Stimulated activated CD4-positive, alpha-beta T cell treated with anti-CD3 and anti-CD28 coated beads, Interleukin-1b, Interleukin-23, amount 100 ng/mL, for 24 hours (primary cell): ENCODE measurements at places on chromosomes 16 and 17.

GRCh38 chr17:29129731-29130130, 50.5 kb downstream of the MYO18A start:
- no peak for DNase-seq

DNA sequence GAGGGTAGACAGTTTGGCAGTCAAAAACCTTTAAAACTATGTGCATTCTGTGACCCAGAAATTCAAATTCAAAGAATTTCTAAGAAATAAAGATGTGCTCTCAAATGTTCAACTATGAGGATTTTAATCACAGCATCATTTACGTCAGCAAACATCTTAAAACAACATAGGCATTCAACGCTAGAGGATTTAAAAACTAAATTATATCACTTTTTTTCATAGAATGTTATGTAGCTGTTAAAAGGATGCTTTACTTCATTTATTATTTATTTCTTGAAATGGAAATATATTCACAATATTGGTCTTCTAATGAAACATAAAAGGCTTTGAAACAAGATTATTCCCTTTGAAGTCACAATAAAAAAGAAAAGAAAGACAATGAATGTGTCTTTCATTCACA, 3.6 kb downstream of the GLP2R start:
- DNase-seq, result no peak

GRCh38 chr17:73976147-73976546, 227.3 kb upstream of the RPL38 start:
- DNase-seq, result no peak

DNA sequence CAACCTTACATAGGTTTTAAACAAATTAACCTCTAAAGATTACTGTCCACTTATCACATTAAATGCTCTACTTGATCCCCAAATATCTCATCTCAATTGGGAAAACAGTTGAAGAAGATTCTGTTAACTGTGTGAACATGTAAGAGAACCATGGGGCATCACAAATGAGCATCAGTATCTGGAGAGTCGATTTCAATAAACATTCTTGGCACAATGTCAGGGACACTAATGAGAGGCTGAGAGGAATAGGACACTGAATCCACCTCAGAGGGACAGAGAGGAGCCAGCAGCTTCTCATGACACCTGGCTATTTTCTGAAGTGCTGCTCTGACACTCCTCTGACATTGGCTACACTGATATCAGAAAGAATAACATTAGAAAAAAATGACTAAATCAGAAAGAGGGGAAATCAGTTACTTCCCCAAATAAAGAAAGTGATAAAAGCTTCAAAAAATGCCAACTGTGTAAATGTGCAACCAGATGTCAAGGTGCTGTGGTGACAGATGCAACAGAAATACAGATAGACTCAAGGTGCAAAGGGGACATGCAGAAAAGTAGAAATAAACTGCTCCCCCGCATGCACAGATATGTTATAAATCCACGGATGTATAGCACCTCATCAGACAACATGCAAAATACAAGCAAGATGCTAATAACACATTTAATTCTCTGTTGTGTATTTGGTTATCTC, 67.4 kb downstream of the SNX11 start:
- no peak for DNase-seq

DNA sequence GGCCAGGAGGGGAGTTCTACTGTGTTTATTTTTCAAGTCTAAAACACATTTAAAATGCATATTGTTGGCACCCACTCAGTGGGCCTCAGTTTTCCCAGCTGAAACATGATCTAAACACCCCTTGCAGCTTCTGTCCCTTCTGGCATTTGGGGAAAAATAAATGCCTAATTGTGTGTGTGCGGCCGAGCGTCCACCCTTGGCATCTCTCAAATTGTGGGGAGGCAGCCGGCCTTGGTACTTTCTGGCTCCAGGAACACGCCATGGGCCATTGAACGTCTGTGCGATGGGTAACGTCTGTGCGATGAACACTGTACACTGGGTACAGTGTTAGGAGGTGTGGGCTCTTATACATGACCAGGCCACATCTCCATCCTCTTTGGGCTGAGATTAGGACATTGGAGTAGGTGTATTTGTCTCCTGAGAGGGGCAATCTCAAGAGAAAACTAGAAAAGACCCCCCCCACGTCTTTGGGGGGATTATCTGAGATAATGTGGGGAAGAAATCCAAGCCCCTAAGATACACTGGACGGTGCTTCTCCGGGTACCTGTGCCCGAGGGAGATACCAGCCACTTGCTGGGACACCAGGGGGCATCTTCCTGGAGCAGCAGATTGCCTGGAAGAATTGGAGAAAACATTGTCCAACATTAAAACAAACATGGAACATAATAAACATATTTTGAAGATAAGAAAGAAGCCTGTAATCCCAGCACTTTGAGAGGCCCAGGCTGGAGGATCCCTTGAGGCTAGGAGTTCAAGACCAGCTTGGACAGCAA, 54.9 kb downstream of the RAB11FIP4 start:
- no peak for DNase-seq

GRCh38 chr17:47739150-47739549, 6.1 kb downstream of the TBX21 start:
- DNase-seq, result no peak

DNA sequence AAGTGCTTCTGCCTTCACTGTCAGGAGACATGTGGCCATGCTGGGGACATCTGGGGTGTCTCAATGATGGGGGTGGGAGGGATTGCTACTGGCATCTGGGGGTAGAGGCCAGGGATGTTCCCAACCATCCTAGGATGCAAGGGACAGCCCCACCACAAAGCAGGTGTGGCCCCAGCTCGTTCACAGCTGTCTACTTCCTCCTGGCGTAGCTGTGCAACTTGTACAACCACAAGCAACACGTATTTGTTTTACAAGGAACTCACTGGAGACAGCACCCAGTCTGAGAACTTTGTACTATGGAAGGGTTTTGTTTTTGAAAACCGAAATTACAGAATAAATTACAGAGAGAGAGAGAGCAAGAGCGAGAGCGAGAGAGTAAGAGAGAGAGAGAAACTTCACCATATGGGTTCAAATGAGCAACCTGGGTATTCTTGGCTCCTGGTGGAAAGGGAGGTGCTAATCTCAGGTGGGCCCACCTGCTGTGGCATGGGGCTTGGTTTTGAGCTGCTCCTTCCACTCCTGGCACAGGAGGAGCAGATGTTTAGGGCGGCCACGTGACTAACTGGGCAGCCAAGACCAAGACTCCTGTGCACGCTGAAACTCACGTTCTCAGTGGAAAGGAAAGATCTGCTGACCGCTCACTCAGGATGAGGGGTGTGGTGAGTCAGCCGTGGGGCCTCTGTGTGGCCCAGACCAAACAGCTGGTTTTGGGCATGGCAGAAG, 17.5 kb upstream of the TNFRSF13B start:
- no peak for DNase-seq

DNA sequence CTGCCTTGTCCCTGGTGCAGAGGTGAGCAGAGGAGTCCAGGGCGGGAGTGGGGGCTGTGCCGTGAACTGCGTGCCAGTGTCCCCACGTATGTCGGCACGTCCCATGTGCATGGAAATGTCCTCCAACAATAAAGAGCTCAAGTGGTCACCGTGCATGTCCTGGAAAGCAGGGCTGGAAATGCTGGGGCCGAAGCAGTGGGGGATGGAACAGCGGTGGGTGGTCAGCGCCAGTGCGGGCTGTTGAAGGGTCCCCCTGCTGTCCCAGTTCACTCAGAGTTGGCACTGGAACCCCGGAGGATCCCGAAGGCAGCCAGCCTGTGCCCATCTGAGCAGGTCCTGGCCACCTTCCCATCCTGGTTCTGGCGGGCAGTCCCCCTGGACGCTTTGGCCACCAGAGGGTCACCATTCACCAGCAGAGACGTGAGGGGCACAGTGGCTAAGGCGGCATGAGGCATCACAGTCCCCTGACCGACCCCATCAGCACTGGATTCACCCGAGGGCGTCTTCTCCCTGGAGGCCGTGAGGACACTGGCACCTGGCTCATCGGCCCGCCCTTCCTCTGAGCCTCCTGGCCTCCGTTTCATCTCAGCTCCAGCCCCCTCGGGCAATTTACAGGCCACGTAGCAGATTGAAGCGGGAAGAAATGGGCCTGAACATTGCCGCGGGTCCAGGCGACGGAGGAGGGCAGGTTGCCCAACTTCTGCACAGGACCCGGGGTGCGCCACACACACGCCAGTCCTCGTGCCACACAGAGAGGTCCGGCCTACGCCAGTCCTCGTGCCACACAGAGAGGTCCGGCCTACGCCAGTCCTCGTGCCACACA, 10.1 kb downstream of the GCGR start:
- no peak for DNase-seq

GRCh38 chr17:79073706-79074088, 927 bp upstream of the ENGASE start:
- no peak for DNase-seq

- no peak for DNase-seq
These were observed 19.2 kb downstream of the NPRL3 start for GRCh38 chr16:119295-119694.

DNA sequence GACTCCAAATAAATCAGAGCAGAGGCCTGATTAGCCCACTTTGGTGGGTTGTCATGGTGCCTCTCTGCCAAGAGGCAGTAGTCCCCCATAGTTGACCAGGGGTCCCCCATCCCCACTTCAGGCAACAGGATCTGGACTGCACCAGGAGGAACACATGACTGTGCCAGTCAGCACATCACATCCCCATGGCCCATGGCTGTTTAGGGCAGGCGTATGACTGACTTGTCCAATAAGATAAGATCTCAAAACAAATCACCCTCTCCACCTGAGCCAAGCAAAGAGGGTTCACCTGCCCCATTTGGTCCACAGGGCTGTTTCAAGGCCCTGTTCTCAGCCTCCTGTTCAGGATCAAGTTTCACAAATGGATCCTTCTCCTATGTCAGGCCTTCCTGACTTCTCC, 93.3 kb downstream of the C16orf78 start:
- DNase-seq, result no peak

GRCh38 chr17:28747051-28747691, 3.4 kb downstream of the TRAF4 start:
- no peak for DNase-seq

GRCh38 chr16:49183911-49184310, 97.7 kb downstream of the CBLN1 start:
- no peak for DNase-seq

- no peak for DNase-seq
These were observed 32.0 kb downstream of the SOX8 start for GRCh38 chr16:1013593-1013900.

DNA sequence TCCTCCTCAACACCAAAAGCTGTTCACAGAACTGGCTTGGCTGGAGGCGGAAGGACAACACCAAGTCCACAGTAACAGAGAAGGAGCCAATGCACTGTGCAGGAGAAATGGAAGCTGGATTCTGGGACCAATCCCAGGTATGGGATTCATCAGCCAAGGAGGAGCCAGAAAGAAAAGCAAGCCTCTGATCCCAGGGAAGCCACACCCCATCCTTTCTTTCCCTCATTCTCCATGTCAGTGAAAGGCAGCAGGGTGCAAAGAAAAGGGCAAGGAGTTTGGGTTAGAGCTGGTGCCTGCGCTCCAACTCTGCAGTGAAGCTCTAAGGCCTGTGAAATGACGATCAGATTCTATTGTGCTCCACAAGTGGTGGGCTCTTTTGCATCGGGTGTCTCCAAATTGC, 11.0 kb downstream of the DCAKD start:
- no peak for DNase-seq

GRCh38 chr16:49158029-49158642, 123.5 kb downstream of the CBLN1 start:
- no peak for DNase-seq

- DNase-seq, result no peak
These were observed 93.9 kb upstream of the FA2H start for GRCh38 chr16:74868501-74868900.

DNA sequence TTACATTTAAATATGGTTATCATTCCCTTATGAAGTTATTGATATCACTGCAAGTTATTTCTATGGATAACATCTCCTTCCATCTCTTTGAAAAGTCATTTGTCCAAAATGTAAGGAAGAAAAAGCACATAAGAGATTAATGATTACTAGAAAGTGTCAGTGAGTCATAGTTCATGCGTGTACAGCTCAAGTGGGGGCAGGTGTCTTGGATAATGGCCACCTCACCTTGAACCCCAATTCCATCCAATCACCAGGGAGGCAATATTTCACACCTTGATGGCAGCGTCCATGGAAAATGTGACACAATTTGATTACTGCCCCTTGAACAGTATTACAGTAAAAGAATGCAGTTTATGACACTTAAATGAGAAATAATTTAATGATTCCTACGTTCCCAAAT, 358.3 kb upstream of the SOX9 start:
- no peak for DNase-seq

- DNase-seq, result no peak
These were observed 257.1 kb upstream of the EEF2KMT start for GRCh38 chr16:5354645-5355044.
